ENCODE measurements at places on chromosomes 2 and 18.
A peak's percentile ranks its signal among the peaks of the same experiment; 100 is the strongest.

- no peak overlapping the region for H3K4me3 ChIP-seq
- H3K4me1 ChIP-seq, result peaks cover 11% of the 10 kb centered on the region
- H3K27ac ChIP-seq, result no peak overlapping the region
- H3K27me3 ChIP-seq, result no peaks in the 10 kb centered on the region
Observed at GRCh38 chr2:186422226-186422625, 63.8 kb upstream of the ZC3H15 start.

GRCh38 chr18:9810994-9811705 lies 74.6 kb upstream of the TXNDC2 start:
- H3K27ac ChIP-seq, result no peak overlapping the region
- no peak for DNase-seq
- H3K36me3 ChIP-seq, result no peaks in the 10 kb centered on the region

DNA sequence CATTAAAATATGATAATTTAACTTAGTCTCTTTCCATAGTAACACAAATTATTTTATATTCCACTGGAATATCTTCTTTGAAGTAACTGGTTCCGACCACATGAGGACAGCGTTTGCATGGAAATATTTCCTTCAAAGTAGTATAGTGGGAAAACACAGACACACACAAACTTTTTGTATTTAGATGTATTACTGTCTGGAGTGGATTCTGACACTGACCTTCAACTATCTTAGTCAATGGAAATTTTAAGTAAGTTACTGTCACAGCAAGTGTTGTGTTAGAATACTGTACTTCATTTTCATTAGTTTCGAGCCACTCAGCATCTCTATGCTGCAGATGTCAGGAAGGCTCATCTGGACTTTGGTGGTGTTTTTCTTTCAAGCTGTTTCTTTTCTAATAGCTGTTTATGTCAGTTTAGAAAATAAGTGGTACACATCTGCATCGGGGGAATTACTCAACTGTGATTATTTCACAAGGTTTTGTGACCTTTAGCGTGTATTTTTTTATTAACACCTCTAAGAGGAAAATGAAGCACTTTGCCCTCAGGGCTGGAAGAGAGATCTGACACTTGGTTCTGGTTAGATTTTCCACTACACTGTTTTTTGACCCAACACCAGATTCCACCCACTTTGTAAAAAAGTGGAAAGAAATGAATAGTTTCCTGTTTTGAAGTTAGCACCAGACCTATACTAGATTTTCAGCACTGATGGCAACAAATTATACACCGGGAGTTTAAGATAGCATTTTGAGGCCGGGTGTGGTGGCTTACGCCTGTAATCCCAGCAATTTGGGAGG lies 18.9 kb upstream of the THOC1 start:
- no peaks in the 10 kb centered on the region for H3K36me3 ChIP-seq
- no peak for DNase-seq
- H3K4me1 ChIP-seq, result peaks cover 12% of the 10 kb centered on the region
- H3K4me3 ChIP-seq, result no peak overlapping the region
- H3K27me3 ChIP-seq, result peaks cover 35% of the 10 kb centered on the region

DNA sequence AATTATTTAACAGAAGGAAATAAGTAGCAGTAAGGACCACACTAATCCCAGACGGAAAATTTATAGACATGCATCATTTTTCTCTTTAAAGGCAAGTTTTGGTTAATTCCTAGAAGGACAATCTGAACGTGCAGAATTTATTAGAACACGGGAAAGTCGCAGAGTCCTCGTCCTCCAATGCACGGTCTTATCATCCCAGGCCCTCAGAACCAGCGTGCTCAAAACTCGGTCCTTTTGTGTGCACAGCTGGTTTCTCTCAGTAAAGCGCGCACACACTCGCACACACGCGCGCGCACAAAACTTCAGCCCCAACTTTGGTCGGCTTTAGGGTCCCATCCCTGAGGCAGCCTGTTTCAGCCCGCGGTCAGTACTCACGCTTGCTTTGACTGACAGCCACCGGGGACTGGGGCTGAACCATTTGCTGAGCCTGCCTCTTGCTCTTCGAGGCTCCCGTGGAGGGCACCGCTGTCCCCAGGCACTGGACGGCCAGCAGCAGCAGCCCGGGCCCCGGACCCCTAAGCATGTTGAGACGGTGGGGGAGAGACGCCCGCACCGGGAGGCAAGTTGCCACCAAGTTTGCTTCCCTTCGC lies 493 bp downstream of the FN1 start:
- H3K4me1 ChIP-seq, result peaks cover 17% of the 10 kb centered on the region
- DNase-seq, result no peak
- H3K27ac ChIP-seq, result no peak overlapping the region
- peak overlapping the region; percentile 57 for H3K4me3 ChIP-seq
- peaks cover 90% of the 10 kb centered on the region for H3K27me3 ChIP-seq
- H3K36me3 ChIP-seq, result no peaks in the 10 kb centered on the region

DNA sequence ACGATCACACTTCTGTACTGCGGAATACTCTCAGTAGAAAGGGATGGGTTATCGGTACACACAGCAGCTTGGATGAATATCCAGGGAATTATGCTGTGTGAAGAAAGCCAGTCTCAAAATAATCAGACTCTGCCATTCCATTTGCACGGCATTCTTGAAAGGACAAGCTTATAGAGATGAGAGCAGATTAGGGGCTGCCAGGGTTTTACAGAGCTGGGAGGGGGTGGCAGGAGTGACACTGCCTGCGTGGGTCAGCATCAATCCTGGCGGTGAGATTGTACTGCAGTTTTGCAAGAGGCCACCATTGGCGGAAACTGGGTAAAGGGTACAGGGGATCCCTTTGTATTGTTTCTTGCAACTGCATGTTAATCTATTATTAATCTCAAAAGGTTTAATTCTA lies 16.6 kb downstream of the KCNG2 start:
- DNase-seq, result no peak
- peaks cover 11% of the 10 kb centered on the region for H3K27me3 ChIP-seq
- H3K36me3 ChIP-seq, result no peaks in the 10 kb centered on the region
- H3K4me3 ChIP-seq, result no peak overlapping the region
- no peak overlapping the region for H3K27ac ChIP-seq
- no peaks in the 10 kb centered on the region for H3K4me1 ChIP-seq

DNA sequence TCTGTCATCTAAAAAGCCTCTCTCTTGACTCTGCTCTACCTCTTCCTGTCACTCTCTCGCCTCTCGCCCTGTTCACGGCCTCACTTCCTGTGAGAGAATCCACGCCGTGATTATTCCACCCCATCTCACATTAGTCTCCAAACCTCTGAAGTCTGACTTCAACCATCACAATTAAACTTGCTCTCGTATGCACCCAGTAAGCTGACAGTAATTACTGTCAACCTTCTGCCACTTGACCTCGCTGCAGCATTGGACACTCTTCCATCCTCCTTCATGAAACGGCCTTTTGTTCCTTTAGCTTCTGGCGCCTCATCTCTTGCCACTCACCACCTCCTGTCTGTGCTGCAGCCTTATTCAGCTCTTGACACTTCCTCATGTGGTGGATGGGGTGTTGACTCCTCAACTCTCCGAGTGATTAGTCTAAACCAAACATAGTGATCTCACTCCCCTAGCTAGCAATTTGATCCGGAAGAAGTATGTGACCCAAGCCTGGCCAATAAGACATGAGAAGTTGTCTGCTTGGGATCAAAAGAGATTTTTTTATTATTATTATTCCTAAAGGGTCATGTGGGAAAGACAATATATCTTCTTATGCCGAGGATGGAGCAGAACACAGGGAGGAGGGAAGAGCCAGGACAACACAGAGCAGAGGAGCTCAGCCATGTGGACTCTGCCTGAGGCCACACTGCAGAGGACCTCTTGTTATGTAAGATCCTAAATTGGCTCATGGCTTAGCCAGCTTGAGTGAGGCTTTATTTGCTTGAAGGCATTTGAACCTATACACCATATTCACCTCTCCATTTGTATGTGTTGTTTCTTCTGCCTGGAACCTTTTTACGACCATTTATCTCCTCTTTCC lies 38.4 kb upstream of the MYO1B start:
- H3K27me3 ChIP-seq, result no peaks in the 10 kb centered on the region
- DNase-seq, result no peak
- no peaks in the 10 kb centered on the region for H3K36me3 ChIP-seq

- no peaks in the 10 kb centered on the region for H3K4me1 ChIP-seq
- H3K4me3 ChIP-seq, result no peak overlapping the region
- no peak for DNase-seq
- H3K36me3 ChIP-seq, result no peaks in the 10 kb centered on the region
- H3K27ac ChIP-seq, result no peak overlapping the region
Observed at GRCh38 chr18:62460851-62461300, 61.9 kb upstream of the ZCCHC2 start.
